ENCODE measurements at places on chromosomes 4 and X.

GRCh38 chr4:2887343-2887742 lies 43.7 kb downstream of the ADD1 start:
- no peak for DNase-seq

GRCh38 chrX:791479-792034 lies 161.0 kb downstream of the SHOX start:
- DNase-seq, result no peak

- no peak for DNase-seq
These were observed 545.2 kb downstream of the C4orf33 start for GRCh38 chr4:129641179-129641578.

- no peak for DNase-seq
These were observed 285.8 kb upstream of the TRPC5 start for GRCh38 chrX:112368371-112368770.

- no peak for DNase-seq
These were observed 21.9 kb downstream of the REELD1 start for GRCh38 chr4:146236216-146236615.

DNA sequence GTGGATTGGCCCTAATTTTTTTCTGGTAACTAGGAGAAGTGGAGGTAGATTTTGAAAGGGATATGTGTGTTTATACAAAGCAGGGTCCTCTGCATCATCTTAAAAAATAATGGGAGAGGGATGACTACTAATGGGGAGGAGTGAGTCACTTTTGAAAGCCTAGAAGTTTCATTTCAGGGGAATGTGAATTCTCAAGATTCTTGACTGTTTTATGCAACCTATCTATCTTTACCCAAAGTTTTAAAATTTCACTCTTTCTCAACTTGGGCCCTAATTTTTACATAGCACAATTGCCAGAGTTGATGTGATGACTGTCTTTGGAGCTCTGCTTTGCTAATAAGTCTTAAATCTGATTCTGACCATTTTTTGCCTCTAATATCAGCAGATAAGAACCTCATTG lies 445.2 kb downstream of the GRXCR1 start:
- DNase-seq, result no peak

- DNase-seq, result no peak
These were observed 369.4 kb upstream of the NDST3 start for GRCh38 chr4:117664706-117665444.

DNA sequence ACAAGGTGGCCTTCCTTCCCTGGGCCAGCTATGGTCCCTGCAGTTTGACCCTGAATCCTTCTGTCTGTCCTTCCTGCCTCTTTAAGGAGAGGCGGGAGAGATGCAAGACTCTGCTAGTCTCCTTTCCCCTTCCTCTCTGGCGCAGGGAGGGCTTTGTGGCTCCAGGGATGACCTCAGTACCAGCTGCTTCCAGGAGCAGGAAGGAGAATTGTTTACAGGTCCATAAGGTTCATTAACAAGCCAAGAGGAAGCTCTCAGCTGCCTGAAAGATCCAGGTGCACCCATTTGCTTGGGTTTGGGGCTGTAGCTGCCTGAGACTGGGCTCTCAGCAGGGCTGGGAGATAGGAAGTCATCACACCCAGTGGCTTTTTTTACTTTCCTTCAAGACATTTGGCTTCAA lies 4.0 kb upstream of the FATE1 start:
- peak; percentile 56 for DNase-seq

DNA sequence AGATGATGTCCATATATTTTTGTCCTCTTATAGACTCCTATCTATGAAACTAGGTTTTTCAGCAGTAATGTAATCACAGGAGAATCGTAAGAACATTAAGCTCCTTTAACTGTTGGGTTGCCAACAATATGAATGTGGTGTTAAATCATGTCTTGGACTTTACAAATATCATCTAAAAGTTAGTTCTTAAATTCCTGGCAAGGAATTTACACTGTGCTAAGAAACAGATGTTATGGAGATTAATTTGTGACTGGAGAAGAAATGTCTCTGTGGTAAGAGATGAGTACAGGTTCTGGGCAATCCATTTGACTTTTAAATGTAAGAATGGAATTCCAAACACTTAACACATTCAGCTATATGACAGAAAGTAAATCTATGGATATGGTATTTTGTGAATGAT lies 34.6 kb downstream of the CNKSR2 start:
- no peak for DNase-seq

DNA sequence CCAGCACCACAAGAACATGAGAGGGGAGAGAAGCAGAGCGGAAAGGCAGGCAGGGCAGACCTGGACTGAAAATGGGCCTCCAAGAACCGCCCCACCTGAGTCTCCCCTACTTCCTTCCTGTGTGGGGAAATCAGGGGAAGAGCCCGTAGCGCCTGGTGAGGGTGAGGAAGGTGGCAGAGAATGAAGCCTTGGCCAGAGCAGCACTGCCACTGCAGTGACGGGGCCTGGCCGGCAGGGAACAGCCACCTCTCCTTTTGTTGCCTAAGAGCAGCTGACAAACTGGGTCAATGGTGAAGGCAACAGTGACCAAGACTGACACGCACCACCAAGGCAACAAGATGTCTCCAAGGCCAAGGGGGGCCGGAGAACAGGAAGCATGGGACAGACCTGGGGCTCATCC lies 58.4 kb upstream of the CBR4 start:
- DNase-seq, result no peak

GRCh38 chr4:30753316-30753715 lies 33.1 kb downstream of the PCDH7 start:
- no peak for DNase-seq

- DNase-seq, result no peak
These were observed 90.1 kb upstream of the PHOX2B start for GRCh38 chr4:41838590-41838989.

- DNase-seq, result no peak
These were observed 11.0 kb downstream of the SYAP1 start for GRCh38 chrX:16730450-16730849.

GRCh38 chrX:111609206-111609605 lies 71.8 kb upstream of the ALG13 start:
- peak; percentile 80 for DNase-seq

GRCh38 chr4:13912966-13913365 lies 285.4 kb upstream of the BOD1L1 start:
- DNase-seq, result no peak

- DNase-seq, result no peak
These were observed 68.9 kb downstream of the WNK3 start for GRCh38 chrX:54288968-54289367.

GRCh38 chr4:105061731-105062130 lies 84.9 kb upstream of the TET2 start:
- no peak for DNase-seq

DNA sequence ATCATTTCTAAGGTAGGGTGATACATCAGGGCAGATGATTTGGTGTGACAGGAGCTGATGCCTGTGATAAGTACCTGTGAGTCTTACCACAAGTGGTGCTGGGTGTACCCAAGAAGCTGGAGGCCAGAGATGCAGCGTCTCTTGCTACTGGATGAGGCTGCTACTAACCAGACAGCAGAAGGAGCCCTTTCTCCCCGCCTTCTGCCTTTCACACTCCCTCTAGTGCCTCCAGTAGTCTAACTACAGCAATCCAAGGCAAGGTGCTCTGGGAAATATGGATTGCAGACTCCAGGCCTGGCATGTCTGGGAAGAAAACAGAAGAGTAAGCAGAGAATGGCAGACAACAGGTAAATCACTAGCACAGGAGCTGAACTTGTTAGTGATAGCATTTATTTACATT lies 470.8 kb downstream of the NKX6-1 start:
- DNase-seq, result no peak

- no peak for DNase-seq
These were observed 63.2 kb downstream of the VEGFC start for GRCh38 chr4:176729489-176729888.

DNA sequence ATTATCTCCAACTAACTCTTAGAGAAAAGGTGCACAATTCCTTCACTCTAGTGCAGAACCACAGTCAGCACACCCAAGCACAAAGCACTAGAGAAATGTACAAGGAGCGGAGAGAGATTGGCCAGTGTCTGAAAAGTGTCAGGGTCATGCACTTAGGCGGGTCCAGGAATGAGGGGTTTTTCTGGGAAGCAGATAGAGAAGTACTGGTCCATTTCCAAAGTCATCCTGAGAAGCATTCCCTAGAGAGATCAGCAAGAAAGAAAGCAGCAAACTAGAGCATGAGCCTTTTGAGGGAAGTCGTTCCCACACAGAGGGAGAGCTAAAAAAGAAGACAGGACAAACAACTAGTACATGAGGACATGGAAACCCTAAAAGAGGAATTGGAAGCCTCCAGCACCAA lies 168.1 kb upstream of the MAP3K15 start:
- no peak for DNase-seq

DNA sequence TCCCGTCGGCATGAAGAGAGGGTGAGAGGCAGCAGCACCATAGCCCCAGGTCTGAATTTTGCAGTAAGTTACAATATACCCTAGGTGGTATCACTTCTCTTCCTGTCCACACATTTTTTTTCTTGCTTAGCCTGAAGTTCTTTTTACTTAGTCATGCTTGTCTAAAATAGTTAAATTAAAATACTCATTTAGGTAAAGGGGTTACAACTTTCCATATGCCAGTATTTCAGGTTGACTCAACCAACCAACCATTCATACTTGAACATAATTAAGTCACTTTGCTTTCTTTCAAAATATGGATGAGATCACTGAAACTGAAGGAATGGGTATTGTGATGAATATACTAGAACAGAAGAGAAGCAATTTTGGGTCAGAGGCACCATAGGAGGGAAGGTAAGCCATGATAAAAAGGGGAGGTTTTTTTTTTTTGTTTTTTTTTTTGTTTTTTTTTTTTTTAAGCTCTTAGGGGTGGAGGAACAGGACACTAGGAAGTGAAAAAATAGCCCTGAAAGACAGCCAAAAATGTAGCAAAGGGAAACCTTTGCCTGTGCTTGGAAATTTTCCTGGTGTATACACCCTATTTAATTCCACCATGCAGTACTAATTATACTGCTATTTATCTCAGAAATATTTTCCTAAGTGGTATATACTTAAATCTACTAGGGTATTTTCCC lies 41.8 kb downstream of the RPS6KA3 start:
- DNase-seq, result no peak

DNA sequence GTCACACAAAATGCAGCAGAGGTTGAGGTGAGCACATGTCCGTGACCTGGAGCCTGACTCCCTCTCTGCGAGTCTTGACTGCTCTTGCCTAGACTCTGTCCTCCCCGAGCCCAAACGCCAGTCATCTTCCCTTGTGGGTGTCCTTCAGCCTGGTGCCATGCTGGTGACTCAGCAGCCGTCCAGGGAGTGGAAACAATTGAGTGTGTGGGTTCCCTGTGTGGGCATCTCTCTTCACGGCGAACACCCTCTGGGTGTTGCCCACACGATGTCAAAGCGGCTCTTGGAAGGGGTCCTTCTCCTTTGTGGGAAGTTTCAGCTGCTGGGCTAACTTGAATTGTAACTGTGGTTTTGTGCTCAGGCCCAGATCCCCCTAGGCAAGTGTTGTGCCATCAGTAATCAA lies 17.5 kb upstream of the MSANTD1 start:
- no peak for DNase-seq

DNA sequence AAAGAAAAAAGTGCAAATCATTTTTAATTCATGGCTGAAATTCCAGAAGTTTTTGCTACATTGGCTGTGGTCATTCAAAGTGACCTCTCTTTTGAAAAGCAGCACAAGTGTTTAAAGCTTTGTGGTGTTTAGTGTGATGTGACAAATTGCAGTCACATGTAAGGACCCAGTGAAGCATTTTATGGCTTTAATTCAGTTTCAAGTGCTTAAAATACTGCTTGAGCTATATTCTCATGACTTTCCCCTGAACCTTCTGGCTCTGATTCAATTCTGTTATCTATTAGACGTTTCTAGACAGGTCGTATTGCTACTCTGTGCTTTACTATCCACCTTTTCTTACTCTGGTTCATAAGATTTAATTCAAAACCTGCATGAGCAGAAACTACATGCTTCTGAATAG lies 105.8 kb downstream of the FAT4 start:
- no peak for DNase-seq

GRCh38 chrX:119573840-119574393 lies 446 bp upstream of the UBE2A start:
- peak; percentile 22 for DNase-seq

- DNase-seq, result no peak
These were observed 32.5 kb downstream of the TLL1 start for GRCh38 chr4:165905405-165906027.

- no peak for DNase-seq
These were observed 914.9 kb upstream of the PCDH7 start for GRCh38 chr4:29805245-29805644.

DNA sequence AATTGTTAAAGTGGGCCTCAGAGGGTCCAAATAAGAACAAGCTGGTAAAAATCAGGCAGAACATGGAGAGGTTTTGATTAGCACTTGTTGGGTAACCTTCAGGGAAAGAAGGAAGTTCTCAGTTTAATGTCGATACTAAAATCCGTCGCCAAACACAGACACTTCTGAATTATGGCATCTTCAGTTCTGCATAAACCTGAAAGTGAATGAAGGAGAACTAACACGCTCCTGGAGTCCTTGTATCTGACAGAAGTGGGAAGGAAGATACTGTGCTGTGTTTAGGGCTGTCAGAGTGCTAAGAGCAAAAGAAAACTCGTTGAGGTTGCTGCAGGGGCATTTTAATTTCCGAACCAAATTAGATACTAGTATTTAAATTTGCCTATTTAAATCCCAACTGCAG lies 106.2 kb downstream of the TMA16 start:
- no peak for DNase-seq

GRCh38 chr4:152735396-152735859 lies 44.1 kb downstream of the TIGD4 start:
- peak; percentile 46 for DNase-seq

DNA sequence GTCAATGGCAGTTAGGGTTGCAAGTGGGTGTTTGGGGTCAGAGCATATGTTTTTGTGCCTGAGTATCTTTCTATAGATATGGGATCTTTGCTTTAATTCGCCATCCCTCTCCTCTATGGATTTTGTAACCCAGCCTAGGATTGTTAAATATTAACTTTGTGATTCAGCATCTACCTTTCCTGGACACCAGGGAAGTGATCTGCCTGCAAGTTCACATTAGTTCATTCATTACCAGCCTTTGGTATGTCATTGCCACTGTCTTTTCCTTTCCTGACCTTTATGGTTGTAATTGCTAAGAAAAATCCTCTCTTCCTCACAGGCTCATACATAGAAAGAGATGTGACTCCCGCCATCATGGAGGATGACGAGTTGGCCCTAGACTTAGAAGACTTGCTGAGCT lies 73.8 kb downstream of the KIT start:
- no peak for DNase-seq

GRCh38 chr4:34766935-34767334 lies 1477.4 kb downstream of the ARAP2 start:
- DNase-seq, result no peak

- DNase-seq, result no peak
These were observed 44.7 kb downstream of the PTTG2 start for GRCh38 chr4:38004887-38005286.

GRCh38 chr4:163484906-163485305 lies 9.6 kb upstream of the TMA16 start:
- no peak for DNase-seq

GRCh38 chr4:153618833-153619232 lies 65.2 kb upstream of the TLR2 start:
- no peak for DNase-seq

GRCh38 chr4:155787113-155787710 lies 28.4 kb downstream of the GUCY1B1 start:
- no peak for DNase-seq

Measured in DMS79 treated with DMSO at 0.1 percent for 48 hours (cell line).